ENCODE measurements at places on chromosomes 6 and 20.

- peak; percentile 19 for DNase-seq
These were observed 148.3 kb downstream of the HACE1 start for GRCh38 chr6:104711371-104711770.

DNA sequence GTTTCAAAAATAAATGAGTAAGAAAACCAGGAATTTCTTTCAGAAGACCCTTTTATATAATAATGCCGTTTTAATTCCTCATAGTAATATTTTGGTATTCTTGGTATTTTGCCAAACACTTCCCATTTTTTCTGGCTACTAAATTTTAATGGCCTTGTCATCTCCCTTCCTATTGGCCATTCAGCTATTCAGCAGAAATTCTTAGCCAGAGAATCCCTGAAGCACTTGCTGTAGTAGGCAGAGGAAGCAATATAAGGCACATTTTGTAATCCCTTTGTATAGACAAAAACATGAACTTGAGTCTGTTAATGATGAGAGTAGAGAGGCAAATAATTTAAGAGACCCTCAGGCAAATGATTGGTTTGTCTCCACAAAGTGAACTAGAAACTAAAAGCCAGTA, 118.4 kb upstream of the LAMP5 start:
- DNase-seq, result no peak

DNA sequence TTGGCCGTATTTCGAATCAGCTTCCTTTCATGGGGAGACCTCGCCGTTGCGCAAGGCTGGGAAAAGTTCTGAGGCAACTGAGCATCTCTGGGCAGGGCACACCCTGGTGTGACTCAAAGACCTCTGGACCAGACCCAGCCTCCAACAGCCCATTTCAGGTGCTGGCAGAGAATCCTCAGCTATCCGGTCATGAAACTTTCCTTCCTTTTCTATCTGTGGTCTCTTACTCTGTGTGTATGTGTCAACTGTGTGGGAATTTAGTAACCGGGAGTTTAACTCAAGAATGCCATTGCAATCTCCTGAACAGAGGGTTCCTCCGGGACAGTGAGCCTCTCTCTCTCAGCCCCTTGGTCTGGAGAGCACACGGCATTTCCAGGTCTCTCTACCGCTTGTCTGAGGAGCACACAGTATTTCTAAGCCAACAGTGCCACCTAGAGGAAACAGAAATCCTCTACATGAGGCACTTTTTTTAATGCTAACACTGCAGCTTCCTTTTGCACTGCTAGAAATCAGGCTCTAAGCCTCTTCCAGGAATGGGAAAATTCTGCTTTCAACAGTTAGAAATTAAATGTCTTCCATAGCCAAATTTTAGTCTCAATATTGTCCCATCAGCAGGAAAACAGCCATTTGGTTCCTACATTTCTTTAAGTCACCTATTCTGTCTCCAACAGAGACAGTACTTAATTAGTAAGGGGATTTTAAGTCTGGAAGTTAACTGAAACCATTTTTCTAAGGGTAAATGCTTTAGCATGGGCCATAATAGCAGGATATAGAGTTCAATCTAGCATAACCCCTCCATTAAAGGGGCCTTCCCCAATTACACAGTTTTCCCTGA, 32.7 kb downstream of the PLN start:
- DNase-seq, result peak; percentile 90

- DNase-seq, result peak; percentile 7
These were observed 11.0 kb upstream of the SLC22A1 start for GRCh38 chr6:160110586-160111123.

- DNase-seq, result peak; percentile 84
These were observed 212.6 kb downstream of the MOXD1 start for GRCh38 chr6:132188556-132189264.

GRCh38 chr6:151096691-151097606, 142.8 kb upstream of the AKAP12 start:
- no peak for DNase-seq

DNA sequence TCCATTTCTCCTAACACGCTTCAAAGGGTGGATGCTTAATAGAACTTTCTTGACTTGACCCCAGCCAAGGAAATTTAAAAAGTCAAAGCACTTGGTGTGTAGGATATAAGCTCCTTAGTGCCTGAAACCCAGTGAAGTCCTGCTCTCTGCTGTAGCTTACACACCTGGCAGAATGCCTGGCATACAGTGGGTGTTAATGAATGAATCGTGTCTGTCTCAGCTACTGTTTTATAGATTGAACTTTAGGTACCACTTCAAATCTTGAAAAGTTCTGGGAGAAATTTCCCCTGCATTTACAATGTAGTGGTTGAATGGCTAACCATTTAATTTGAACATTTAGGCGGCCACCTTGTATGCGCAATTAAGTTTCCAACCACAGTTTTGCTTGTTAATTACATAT, 70.5 kb upstream of the ZNF217 start:
- no peak for DNase-seq

DNA sequence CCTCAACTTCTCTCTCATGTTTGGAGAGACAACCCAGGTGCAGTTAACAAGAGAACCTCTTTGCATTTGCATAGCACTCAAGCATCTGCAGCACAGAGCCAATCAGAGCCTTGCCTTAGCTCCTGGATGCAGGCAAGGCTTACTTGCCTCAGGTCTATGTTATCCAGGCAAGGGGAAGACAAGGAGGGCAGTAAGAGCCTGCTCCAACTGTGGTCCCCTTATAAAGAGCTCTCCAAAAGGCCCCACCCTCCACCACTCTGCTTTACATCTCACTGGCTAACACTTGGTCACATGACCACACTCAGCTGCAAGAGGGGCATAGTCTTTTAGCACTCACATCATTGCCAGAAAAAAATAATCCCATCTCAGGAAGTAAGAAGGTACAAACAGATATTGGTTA, 540.0 kb downstream of the PTPRT start:
- DNase-seq, result no peak

GRCh38 chr20:8271727-8272126, 139.7 kb downstream of the PLCB1 start:
- no peak for DNase-seq
